ENCODE measurements at places on chromosomes 1 and 21.

DNA sequence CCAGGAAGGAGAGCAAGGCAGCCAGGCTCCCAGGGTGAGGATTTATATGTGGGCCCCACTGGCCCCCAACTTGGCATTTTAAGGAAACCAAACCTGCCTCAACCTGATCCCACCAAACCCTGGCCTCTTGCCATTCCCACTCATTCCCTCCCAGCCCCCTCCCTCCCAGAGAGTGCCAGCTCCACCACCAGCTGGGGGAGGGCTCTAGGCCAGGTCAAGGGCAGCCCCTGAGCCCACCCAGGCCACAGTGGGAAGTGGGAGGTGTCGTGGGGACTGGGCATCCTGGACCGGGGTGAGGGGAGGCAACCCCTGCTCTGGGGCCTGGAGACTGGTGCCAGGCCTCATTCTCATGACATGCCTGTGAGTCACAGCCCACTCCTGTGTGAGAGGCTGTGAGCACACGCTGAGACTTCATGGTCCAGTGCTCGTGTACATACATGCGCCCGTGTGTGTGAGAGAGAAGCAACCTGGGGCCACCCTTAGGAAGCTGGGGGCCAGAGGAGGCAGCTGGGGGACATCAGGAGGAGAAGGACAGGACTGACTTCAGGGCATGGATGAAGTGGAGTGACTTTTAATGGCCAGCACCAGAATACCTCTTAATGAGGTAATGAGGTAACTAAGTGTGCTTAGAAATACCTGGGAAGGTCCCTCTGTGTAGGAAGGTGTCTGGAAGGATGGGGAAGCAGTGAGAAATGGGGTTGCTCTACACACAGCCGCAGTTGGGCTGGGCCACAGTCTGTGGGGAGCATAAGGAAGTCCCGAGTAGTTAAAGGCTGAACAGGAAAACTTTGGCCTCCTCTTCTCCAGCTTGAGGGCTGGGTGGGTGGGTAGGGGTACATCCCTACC, at the start of gene S100A2:
Gene S100A2, minus strand, starts transcription at position 316 of the 846 bp plus-strand sequence. CDS start 1,967 bp downstream, outside the sequence.
- peak; percentile 77 for DNase-seq

DNA sequence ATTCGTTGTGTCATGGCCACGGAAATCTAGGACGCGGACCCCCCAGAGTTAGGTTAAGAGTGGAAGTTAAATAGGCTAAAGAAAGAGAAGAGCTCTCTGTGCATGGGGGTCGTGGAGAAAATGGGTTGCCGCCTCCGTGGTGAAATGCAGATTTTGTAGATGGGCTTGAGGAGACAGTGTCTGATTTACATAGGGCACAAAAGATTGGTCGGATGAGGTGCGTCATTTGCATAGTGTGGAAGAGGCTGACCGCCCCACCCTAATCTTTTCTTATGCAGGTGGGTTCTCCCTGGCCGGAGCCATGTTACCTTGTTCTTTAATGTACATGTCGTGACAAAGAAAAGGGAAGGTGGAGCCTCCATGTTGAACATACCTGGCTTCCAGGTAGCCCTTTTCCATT, 14.3 kb upstream of the SLC5A9 start:
- no peak for DNase-seq

- DNase-seq, result no peak
Measured at GRCh38 chr1:201732351-201732750, 96.6 kb upstream of the IPO9 start.

DNA sequence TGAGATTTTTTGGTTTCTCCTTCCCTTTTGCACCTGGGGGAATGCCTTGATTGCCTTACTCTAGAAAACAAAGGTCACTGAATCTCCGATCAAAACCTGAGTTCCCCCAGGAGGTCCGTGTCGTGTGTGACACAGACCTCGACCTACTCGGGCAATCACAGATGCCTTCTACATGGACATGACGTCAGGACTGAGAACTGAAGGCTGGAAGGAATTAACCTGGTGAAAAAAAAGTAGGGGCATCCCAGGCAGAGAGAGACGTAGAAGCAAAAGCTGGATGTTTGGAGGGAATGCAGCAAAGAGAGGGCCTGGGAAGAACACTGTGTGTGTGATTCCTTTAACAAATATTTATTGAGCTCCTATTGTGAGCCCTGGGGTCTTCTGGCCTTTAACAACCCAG, 178.0 kb downstream of the PRDM2 start:
- no peak for DNase-seq

GRCh38 chr1:16075337-16076030, 2.0 kb upstream of the FAM131C start:
- DNase-seq, result no peak

DNA sequence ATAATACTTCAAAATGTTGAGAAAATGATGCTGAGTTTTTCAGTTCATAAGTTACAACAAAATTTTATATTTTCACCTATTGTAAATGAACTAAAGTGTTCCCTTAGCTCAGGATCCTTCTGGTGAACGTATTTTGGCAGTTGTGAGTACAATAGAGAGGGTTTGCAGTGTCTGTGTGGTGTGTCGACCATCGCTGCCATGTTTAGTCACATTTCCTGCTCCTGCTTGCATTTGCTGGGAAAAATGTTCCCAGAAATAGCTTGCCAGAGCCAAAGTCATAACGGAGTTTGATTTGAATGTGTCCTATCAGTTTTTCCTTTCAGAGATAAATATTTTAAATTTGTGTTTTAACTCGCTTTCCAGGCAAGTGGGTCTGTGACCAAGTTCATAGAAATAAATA, 117.1 kb upstream of the COL6A1 start:
- no peak for DNase-seq

- no peak for DNase-seq
Measured at GRCh38 chr1:242523719-242524570, 552 bp downstream of the PLD5 start.

DNA sequence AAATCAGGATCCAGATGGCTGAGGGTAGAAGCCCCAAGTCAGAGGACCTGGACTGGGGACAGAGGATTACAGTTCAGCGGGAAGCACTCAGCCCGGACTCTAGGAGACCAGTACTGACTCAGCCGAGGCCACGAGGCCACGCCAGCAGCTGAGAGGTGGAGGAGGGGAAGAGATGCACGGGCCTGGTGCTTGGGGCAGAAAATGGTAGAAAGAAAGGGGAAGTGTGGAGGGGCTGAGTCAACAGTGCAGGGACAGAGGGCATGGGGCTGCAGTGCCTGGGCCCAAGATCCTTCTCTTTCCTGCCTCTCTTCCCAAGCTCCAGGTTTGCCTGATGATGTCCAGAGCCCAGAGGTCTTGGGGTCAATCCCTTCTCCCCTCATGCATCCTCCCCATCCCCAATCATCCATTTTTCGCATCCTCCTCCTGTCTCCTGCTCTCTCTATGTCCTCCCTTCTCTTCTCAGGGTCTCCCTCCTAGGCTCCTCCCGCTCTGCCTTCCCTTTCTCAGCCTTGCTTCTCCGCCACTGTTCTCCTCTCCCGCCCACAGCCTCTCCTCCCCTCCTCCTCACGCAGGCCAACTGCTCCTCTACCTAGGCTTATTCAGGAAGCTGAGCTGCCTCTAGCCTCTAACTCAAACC, 7.7 kb downstream of the ARHGEF2 start:
- no peak for DNase-seq

DNA sequence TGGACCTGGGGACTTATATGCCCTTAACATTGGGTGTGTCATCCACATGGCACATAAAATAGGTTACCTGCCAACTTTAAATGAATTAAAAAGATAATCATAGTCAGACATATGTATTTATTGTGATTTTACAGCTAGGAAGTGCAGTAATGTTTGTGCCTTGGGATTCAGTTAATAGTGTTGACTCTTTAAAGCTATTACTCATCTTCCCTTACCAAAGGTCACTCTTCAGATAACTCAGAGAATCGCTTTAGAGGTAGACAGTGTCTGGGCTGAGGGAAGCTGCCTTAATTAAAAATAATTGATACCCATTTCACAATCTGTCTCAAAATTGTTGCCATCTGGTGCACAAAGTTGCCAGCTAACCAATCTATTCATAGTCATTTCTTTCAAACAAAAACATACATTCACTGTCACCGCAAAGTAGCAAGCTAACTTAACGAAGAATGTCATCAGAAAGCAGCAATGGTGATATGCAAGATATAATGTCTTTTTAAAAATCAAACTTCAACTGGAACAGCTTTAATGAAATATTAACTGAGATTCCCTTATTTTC, 3.0 kb upstream of the KRTAP15-1 start:
- DNase-seq, result no peak

GRCh38 chr1:161506336-161507223, 1.3 kb downstream of the FCGR2A start:
- no peak for DNase-seq

DNA sequence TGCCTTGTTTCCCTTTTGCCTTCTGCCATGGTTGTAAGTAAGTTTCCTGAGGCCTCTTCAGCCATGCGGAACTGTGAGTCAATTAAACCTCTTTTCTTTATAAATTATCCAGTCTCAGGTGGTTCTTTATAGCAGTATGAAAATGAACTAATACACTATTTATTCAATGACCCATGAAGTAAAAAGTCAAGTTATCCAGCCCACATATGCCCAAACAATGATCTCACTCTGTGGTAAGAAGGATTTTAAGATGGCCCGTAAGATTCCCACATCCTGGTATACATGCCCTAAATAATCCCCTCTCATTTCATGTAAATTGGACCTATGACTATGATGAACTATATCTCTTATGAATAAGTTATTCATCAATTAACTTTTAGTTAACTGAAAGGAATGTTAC, 1008.3 kb upstream of the B3GALT2 start:
- no peak for DNase-seq

- DNase-seq, result no peak
Measured at GRCh38 chr1:109877317-109877771, 33.3 kb upstream of the CSF1 start.

GRCh38 chr1:234517110-234517802, 38.3 kb upstream of the TARBP1 start:
- DNase-seq, result no peak

DNA sequence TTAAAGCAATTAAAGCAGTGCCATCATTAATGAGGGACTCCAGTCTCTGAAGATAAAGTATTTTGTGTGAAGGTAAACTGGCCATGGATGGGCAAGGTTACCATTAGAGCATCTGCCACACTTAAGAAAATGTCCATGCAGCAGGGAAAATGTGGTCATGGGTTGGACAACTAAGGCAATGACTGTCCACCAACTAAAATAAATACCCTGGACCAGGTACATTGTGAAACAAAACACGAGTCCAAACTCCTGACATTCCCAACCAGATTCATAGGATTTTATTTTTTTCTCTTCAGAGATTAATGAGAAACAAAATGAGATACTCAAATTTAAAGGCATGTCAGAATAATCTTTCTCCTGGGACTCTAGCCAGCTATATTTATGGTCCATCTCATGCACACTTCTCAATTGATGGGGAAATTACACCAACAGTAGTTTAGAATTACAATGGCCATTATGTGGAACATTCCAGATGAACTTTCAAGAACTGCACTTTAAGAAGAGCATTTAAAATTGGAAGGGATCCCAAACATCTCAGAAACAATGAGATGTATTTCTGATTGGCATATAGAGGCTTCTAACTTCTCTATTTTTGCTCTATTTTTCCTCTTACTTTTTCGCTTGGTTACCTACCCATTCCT, 8.1 kb downstream of the GBP7 start:
- no peak for DNase-seq

- DNase-seq, result no peak
Measured at GRCh38 chr1:31196685-31197084, 43.0 kb downstream of the NKAIN1 start.

DNA sequence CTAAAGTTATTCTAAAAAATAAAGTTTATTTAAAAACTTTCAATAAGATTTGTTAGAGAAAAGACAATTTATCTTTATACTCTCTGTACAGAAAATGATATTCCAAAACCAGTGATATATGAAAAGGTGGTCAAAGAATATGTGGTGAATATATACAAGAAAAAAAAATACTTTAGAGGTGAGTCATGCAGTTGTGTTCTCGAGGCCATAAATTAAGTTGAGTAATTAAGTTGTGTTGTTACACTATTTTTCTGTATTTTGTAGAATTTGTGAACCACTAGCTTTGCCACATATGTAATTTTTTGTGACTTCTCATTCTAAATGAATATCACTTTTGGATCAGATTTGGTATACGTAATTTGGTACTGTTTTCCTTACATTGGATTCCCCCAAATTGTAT, 23.6 kb upstream of the DUSP10 start:
- DNase-seq, result no peak

DNA sequence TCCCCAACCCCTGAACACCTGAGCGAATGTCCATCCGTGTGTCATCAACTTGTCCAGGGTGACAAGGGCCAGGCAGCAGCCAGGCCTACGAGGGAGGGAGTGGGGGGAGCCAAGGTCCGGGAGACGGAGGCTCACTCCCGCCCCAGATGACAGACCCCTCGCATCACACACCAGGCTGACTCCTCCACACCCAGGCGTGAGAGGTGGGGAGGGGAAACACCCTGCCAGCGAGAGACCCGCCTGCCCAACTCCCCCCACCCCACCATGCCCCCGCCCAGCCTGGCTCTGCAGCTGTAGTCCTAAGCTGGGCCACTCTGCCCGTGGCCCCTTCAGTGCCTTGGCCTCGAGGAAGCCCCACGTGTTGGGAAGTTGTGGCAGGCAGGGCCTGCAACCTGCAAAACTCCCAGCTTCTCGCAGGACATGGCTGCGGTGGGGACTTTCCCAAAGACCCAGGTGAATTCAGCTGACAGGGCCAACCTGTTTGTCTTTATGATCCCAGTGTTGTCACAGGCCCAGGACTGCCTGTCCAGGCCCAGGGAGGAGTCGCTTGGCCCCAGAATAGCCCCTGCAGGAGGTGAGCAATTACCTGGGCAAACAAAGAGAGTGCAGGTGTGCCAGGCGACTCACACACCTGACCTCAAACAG, 62.9 kb downstream of the RIPK4 start:
- DNase-seq, result no peak

- no peak for DNase-seq
Measured at GRCh38 chr1:159751031-159751430, 29.7 kb upstream of the DUSP23 start.

DNA sequence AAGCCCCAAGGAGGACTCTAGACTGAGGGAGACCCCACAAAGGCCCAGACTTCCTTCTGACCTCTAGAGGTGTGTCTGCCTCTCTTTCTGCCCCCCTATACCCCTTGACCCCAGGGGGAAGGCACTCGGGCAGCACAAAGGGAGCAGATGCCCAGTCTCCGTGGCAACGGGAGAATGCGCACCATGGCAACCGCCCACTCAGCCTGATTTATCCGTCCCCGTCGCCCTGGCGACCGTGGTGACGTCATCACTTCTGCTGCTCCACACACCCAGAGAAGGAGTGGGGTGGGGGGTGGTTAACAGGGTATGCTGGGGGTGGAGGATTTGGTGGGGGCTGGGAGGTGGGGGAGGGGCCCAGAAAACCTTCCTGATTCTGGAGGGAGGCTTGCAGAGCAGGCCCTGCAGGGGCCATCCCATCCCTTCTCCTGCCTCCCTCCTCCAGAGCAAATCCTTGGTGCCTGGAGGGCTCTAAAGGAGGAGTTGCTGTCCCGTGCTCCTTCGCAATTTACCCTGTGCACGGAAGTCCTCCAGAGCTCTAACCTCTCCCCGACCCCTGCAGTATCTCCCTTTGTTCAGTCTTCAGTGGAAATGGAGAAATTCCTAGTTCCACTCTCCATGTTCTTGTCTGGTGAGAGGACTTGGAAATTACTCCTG, 6.3 kb downstream of the CELF3 start:
- no peak for DNase-seq

DNA sequence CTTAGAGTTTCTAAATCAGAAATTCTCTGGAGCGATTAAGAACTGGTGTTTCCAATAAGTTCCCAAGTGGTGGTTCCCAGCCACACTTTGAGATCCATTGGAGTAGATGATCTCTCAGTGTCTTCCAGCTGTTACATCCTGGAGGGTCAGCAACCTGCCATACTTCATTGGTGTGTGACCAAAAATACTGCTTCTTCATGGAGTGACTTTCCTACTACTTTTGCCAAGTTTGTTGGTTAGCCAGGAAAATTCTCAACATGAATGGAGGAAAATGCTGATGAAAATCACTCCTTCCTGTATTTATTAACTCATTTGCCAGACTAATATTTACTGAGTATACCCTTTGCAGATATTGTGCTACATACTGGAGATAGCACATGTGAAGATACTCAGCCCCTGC, 186.1 kb downstream of the FGGY start:
- DNase-seq, result no peak
